Activated naive CD8-positive, alpha-beta T cell treated with anti-CD3 and anti-CD28 coated beads for 36 hours (primary cell): ENCODE measurements at places on chromosomes 12 and 14.

GRCh38 chr12:34396861-34397590, 374.7 kb downstream of the ALG10 start:
- DNase-seq = no peak

DNA sequence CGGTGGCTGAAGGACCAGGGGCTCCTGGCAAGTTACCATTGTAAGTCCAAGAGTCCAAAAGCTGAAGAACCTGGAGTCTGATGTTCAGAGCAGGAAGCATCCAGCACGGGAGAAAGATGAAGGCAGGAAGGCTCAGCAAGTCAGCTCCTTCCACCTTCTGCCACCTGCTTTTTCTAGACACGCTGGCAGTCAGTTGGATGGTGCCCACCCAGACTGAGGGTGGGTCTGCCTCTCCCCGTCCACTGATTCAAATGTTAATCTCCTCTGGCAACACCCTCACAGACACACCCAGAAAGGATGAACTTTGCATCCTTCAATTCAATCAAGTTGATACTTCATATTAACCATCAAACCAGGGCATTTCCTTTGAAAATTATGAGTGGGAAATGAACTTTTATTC, 1272.4 kb upstream of the TMEM132C start:
- DNase-seq = no peak

- DNase-seq = peak; percentile 17
These were observed 280.1 kb downstream of the VRK1 start for GRCh38 chr14:97077253-97077653.

- DNase-seq = no peak
These were observed 2.0 kb upstream of the SLC39A2 start for GRCh38 chr14:20997115-20997514.

GRCh38 chr14:30848449-30849240, 25.7 kb upstream of the COCH start:
- DNase-seq = no peak

GRCh38 chr12:92615703-92616102, 87.1 kb upstream of the PLEKHG7 start:
- DNase-seq = no peak

DNA sequence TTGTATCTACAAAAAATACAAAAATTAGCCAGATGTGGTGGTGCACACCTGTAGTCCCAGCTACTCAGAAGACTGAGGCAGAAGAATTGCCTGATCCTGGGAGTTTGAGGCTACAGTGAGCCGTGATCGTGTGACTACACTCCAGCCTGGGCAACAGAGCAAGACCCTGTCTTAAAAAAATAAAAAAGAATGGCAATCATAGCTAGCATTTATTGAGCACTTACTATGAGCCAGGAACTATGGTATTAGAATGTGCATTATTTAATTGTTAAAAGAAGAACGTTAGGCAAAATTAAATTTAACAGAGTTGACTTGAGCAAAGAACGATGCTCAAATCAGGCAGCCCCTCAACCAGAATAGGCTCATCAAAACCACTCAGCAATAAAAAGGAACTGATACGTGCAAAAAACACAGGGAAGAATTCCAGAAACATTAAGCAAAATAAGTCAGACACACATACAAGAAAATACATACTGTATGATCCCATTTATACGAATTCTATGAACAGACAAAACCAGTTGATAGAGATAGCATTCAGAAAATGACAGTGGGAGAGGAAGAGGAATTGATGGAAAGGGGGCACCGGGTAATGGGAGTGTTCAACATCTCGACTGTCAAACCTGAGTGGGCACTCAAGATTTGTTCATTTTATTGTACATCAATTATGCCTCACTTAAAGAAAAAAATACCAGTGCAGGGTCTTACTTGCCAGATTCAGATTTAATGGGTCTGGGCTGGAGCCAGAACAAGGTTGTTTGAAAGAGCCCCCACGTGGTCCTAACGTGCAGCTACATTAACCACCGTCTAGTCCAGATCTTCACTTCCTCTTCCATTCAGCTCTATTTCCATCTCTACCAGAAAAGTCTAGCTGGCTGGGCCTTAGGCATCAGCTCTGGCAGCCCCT, 8.0 kb downstream of the SCNN1A start:
- DNase-seq = peak; percentile 24

- no peak for DNase-seq
These were observed 160.5 kb downstream of the KITLG start for GRCh38 chr12:88419794-88420193.

DNA sequence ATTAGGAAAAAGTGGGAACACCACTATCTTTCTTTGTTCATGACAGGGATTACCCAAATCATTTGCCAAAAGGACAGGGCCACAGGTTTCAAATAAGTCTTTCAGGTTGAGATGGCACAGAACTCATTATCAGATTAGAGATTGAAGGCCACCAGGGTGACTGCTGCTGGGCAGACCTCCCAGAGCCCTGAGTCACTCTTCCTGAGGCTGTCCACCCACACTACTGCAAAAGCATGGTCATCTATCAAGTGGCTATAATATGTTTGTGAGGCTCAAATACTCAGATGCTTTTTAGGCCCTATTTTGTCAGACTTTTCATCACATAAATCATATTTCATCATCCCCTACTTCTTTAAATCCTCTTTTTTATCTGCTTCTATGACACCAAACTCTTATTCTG, 155.3 kb upstream of the CCDC196 start:
- no peak for DNase-seq

DNA sequence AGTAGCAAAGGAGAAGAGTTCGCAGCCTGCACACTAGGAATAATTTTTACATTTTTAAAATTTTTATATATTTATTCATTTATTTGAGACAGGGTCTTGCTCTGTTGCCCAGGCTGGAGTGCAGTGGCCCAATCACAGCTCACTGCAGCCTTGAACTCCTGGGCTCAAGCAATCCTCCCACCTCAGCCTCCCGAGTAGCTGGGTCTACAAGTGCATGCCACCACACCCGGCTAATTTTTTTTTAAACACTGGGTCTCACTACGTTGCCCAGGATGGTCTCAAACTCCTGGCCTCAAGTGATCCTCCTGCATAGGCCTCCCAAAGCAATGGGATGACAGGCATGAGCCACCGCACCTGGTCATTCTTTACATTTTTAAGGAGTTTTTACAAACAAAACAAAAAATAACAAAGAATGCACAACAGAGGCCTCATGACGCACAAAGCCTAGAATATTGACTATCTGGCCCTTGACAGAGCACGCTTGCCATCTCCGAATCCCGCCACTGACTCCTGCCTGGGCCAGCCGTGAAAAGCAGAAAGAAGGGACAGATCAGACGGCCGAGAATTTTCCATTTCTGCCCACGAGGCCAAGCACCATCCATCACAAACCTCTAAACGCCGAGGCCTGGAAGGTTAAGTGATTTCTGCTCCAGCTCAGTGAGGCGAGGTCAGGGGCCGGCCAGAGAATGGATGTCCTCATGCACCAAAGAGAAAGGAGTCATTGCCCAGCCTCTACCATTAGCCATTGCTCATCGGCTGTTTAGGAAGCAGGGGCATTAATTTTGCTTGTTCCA, 120.0 kb downstream of the SCARB1 start:
- no peak for DNase-seq

DNA sequence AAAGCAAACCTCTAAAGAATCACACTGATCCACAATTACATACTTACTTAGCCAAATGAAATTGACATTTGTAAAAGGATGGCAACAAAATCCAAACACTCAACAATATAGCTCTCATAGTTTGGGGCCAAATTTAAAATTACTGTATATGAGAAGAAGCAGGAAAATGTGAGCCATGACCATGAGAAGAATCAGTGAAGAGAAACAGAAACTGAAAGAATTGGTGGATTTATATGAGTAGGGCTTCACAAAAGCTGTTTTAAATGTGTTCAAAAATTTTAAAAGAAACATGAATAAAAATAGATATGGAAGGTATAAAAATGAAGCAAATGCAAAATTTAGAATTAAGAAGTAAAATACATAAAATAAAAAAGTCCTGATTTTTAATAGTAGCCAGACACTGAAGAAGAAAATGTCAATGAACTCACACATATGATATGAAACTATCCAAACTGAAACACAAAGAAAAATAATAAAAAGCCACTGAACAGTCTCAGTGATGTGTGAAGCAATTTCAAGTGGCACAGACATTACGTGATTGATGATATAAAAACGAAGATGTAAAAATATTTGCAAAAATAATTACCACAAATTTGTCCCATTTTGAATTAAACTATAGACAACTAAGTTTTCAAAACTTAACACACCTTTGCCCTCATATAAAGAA, 87.9 kb upstream of the MDGA2 start:
- no peak for DNase-seq

DNA sequence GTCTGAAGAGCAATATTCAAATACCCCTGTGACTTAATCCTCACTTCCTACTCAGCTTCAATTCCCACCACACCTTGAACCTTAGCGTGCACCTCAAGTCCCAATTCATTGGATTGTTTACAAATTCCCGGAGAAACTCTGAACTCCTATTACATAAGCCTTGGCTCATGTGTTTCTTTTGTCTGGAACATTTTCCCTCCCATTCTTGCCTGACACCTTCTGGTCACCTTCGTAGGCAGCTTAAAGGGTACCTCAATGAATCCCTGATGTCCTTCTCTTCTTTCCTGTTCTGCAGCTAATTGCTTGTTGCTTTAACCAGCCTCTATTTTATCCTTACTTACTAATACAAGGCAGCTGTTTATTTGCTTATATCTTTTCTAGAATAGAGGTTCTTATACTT, 85.0 kb upstream of the SEL1L start:
- no peak for DNase-seq

- DNase-seq = no peak
These were observed 456.9 kb downstream of the BCAT1 start for GRCh38 chr12:24491968-24492367.

DNA sequence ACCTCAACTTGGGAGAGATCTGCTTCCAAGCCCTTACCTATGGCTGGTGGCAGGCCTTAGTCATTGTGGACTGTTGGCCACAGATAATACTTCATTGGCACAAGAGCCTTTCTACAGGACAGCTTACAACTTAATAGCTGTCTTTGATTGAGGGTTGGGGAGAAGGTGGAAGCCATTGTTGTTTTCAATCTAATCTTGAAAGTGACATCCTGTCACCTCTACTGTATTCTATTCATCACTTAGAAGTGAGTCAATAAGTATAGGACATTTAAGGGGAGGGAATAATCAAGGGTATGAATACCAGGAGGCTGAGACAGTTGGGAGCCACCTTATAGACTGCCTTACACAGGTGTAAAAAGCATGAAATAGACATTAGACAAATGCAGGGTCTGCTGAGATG, 906.3 kb downstream of the NRXN3 start:
- no peak for DNase-seq

- no peak for DNase-seq
These were observed 7.2 kb upstream of the FNTB start for GRCh38 chr14:64979336-64980074.

- DNase-seq = no peak
These were observed 12.7 kb downstream of the SPTLC2 start for GRCh38 chr14:77603654-77604255.

DNA sequence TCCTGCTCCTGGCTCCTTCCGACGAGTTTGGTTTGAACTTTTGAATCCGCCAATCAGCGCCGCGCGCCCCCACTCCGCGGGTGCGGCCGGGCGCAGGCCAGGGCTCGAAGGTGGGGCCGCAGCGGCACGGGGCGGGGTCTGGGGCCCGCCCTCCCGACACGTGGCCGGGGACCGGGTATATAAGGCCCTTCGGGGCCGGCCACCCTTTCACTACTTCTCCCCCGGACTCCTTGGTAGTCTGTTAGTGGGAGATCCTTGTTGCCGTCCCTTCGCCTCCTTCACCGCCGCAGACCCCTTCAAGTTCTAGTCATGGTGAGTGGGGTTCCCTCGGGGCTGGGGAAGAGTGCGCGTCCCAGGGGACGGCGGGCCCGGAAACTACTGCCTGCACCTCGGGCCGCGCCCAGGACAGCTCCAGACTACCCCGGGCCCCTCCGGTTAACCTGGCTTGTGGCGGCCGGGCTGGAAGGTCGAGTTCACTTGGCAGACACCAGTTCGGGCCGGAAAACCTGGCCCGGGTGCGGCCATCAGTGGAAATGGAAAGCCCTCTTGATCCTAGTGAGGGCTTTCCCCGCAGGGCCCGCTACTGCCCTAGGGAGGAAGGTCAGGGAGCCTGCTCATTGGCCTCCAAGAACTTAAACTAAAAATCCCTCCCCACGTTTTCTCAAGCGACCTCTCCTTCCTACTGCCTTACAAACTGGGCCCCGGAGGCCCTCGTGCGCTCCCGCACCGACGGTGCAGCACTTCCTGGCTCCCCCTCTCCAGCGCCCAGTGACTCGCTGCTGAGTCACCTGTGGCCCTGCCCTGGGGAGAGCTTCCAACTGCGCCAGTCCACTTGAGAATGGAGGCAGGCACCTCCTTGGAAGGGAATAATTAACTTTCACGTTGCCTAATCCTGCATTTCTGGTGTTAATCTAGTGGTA, at the start of gene TUBA1C:
TUBA1C (plus strand) TSS at position 210 of the 920 bp plus-strand sequence; CDS start at position 310, 100 bp downstream.
- DNase-seq = peak; percentile 96

DNA sequence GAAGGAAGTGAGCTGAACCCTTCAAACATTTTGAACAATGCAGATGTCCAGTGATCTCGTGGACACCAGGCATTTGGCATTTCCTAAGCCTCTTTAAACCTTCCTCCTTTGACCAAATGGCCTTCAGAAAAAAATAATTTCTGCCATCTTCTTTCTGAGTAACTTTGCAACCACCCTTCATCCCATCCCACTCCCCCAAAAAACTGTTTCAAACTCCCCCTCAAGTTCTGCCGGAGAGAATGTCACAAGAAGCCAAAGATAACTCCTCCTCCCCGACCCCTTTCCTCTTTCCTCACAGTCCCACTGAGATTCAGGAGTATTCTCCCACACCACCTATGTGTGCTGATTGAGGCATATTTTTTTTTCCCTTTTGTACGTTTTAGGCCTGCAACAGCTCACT, 1.7 kb downstream of the KSR2 start:
- DNase-seq = no peak

- DNase-seq = no peak
These were observed 88.0 kb upstream of the TMEM132C start for GRCh38 chr12:128178966-128179365.

DNA sequence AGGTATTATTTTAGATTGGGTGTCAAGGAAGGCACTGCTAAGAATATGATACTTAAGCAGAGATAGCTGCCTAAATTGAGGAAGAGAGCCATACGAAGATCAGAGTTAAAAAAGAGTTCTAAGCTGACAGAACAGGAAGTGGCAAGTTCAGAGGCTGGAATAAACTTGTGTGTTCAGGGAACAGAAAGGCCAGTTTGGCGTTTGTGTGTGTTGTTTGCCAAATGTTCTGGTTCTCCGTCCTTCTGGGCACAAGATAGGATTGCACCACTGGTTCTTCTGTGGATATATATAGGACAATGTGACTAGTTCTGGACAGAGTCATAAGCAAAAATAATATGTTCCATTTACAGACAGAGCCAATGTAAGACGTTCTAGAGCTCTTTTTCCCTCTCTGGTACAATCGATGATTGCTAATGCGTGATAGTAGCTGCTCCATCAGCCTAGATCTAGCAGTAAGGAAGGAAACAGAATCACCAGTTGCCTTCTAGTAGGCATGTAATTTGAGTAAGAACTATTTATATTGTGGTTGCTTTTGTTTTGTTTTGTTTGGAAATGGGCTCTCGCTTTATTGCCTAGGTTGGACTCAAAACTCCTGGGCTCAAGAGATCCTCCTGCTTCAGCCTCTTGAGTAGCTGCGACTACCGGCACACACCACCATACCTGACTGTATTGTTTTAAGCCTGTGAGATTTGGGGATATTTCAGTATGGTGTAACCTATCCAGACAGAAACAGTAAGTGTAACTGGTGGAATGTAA, 7.4 kb downstream of the BBS10 start:
- DNase-seq = no peak
